NCI-H1694 (cell line): ENCODE measurements at places on chromosomes 11 and 22.

- DNase-seq = no peak
These were observed 7.0 kb downstream of the UNC93B1 start for GRCh38 chr11:67996622-67997474.

DNA sequence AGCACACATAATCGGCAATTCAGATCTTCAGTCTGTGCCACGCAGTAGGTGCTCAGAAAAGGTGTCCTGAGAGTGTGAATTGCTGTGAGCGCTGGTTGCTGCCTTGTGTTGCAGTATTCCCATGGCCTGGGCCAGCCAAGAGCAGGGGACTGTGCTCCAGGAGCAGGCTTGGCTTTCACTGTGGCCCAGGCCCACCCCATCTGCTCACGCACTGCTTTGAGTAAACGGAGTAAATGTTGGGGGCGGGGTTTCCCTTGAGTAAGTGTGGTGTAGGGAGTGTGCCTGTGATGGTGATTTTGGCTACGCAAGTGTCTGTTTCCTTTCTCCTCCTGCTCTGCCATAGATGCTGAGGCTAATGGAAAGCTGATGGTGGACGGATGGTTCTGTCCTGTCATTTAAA lies 2.3 kb downstream of the CTTN start:
- DNase-seq = no peak

DNA sequence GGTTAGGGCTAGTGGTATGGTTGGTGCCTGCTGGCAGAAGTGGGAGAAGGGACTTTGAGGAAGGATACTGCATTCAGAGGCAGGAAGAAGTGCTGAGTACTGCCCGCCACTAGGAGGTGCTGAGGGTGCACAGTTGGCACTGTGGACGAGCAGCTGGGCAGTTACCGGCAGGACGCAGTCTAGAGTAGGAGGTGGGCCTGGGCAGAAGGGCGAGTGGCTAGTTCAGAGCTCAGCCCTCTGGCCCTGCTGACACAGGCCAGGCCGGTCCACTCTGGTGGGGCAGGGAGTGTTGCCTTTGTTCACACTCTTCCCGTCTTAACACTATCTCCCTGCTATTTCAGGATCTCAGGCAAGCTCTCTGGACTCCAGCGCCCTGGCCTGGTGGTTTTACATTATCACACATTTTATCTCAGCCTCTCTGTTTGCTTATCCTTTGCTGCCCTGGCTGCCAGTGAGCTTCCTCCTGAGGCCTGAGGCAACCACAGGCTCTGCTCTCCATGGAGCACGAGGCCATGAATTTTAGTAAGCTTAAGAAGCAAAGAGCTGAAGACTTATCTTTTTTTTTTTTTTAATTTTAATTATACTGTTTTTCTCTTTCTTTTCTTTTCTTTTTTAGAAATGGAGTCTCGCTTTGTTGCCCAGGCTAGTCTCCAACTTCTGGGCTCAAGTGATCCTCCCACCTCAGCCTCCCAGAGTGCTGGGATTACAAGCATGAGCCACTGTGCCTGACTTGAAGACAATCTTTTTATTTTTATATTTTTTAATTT lies 26.9 kb downstream of the SNAP29 start:
- peak; percentile 63 for DNase-seq

GRCh38 chr11:130243816-130244215 lies 70.9 kb downstream of the ZBTB44 start:
- DNase-seq = no peak

- no peak for DNase-seq
These were observed 37.0 kb upstream of the SC5D start for GRCh38 chr11:121255473-121256125.

GRCh38 chr22:32820131-32821119 lies 18.9 kb downstream of the TIMP3 start:
- DNase-seq = no peak

- no peak for DNase-seq
These were observed 1.9 kb downstream of the RGL4 start for GRCh38 chr22:23692598-23693291.

DNA sequence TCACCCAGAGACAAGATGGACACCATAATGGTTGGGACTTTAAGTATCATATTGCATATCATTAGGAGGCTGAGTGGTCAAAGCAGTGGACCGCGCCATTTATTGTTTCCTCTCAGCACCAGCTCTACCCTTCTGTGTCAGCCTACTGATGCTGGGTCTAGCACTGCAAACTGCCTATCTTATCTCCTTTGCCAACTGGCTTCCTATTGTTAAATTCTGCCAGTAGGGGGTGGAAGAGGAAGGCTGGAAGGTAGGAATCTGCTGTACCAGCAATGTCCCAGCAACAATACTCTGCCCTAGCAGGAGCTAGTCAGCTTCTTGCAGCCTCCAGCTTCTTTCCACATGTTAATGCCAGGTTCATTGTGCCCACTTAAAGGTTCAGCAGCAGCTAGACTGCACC lies 367.1 kb upstream of the PDGFD start:
- DNase-seq = no peak

DNA sequence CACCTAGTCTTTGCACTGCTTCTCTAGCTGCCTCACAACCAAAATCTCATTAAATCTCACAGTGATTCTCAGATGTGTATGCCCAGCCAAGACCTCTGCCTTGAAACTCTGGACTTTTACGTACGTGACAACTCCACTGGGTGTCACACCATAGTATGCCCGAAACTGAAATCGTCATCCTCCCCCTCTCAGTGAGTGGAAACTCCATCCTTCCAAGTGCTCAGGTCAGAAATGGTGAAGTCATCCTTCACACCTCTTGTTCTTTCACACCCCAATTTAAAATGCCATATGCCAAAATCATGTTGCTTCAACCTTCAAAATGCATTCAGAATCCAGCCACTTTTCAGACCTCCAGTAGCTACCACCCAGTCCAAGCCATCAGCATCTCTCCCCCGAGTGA lies 42.5 kb downstream of the SFI1 start:
- DNase-seq = no peak

DNA sequence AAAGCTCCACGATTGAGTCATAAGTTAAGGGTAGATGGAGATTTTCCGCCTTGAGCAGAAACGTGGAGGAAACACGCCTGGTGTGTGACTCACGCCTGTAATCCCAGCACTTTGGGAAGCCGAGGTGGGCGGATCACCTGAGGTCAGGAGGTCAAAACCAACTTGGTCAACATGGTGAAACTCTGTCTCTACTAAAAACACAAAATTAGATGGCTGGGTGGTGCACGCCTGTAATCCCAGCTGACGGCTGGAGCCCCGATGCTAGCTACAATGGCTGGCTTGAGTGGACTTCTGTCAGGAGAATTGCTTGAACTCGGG lies 17.3 kb upstream of the DGCR8 start:
- no peak for DNase-seq

DNA sequence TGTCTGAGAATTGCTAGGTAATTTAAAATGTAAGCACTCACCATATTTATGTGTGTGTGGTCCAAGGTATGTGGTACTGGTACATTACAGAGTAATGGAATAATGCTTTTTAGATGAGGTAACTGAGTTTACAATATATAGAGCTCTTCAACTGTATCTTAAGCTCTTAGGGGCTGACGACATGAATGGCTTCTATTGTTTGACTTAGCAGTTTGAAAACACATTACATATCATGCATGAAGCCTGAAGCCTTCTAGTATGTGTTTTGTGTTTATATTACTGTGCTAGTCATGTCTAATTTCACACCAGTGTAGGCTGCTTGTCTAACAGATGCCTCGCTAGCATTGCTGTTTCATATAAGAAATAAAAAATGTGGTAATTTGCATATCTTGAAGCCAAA lies 37.2 kb downstream of the GAS2 start:
- DNase-seq = no peak
